ENCODE measurements at places on chromosomes 6 and 20.

DNA sequence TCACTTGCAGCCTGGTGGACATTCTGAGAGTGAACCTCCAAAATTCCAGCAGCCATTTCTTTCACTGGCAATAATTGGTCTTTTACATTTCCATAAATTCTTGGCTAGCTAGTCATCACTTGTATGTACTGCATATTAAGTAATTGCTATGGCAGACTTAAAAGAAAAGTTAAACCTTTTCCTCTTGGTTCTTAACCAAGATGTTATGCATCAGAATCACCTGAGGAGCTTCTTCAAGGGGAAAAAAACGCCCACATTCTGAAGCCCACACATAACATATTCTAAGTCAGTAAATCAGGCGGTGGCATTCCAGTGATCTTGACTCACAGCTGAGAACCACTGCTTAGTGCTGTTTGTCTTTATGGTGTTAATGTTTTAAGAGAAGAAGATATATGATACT, 37.0 kb downstream of the CDC40 start:
- DNase-seq = no peak

DNA sequence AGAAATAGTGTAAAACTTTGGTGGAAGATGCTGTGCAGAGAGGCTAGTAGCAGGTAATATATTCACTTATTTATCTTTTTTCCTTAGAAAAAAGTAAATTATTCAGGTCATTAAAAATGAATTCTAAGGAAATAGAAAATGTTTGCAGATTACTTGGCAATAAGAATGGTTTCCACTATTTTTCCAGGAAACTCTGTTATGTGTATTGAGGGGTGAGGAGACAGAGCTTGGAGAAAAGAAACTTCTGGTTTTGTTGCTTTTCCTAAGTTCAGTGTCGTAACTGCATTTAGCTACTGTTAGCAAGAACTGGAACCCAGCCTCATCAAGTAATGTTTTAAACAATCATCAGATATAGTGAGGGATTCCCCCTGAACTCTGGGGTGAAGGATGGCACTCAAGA, 79.2 kb upstream of the SMLR1 start:
- no peak for DNase-seq

DNA sequence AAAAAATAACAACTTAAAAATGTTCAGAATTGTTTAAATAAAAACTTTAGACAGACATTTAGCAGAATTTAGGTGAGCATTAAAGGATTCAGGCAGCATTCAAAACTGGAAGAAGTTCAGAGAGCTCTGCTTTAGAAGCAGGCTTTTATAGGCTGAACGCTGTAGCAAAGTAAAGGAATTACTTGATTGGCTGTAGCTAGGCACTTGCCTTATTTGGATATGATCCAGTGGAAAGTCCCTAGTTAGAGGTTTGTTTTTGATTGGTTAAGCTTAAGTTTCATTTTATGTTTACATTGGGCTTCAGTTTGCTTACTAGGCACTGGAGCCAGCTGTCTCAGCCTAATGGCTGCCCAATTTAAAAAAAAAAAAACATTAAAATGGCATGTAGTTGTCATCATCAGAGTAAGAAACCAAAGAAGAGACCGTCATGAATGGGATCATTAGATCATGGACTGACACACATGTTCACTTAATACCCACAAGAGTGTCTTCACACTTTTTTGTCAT, 65.1 kb downstream of the CBFA2T2 start:
- no peak for DNase-seq

DNA sequence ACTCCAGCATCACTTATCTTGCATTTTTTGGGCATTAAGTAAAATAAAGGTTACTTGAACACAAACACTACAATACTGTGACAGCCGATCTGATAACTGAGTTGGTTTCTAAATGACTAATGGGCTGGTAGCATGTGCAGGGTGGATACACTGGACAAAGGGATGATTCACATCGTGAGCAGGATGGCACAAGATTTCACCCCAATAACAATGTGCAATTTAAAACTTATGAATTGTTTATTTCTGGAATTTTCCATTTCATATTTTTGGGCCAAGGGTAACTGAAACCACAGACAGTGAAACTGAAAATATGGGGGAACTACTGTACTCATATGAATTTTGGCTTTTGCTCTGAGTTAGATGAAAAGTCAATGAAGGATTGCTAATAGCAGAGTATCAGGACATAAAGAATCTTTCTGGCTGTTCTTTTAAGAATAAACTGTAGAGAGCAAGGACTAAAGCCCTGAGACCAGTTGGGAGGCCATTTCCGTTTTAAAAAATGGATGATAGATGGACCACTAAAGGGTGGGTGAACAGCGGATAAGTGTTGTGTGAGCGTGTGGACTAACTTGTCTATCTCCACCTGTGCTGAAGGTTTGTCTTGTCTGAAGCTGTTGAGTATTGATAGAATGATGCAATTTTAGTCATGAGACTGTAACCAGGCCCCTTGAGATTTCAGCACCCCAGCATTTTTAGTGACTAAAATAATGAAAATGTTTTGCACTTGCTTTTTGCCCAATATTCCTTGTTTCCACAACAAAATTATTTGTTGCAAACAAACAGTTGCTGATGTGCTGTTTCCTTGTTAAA, 8.2 kb downstream of the SPINT3 start:
- DNase-seq = no peak

GRCh38 chr6:107750176-107750797, 73.8 kb downstream of the SCML4 start:
- DNase-seq = no peak

GRCh38 chr20:47205577-47206123, 150.8 kb downstream of the ZMYND8 start:
- DNase-seq = peak; percentile 7

GRCh38 chr6:149220882-149221773, 96.4 kb upstream of the TAB2 start:
- DNase-seq = no peak

DNA sequence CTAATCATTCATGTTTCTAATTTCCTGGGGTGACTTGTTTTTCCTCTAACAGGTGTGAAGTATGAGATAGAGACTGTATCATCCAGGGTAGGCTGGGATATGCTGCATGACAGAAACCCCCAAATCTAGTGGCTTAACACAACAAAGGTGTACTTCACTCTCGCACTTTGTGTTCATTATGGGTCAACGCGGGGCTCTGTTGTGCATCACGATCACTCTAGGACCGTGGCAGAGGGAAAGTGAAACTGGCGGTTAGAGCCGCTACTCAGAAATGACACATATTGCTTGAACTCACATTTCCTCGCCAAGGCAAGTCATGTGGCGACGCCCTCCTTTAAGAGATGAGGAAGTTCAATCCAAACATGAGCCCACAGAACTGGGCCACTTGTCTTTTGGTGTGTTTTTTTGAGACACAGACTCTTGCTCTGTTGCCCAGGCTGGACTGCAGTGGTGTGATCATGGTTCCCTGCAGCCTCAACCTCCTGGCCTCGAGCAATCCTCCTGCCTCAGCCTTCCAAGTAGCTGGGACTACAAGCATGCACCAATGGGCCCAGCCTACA, 41.3 kb downstream of the PCNA start:
- DNase-seq = no peak

DNA sequence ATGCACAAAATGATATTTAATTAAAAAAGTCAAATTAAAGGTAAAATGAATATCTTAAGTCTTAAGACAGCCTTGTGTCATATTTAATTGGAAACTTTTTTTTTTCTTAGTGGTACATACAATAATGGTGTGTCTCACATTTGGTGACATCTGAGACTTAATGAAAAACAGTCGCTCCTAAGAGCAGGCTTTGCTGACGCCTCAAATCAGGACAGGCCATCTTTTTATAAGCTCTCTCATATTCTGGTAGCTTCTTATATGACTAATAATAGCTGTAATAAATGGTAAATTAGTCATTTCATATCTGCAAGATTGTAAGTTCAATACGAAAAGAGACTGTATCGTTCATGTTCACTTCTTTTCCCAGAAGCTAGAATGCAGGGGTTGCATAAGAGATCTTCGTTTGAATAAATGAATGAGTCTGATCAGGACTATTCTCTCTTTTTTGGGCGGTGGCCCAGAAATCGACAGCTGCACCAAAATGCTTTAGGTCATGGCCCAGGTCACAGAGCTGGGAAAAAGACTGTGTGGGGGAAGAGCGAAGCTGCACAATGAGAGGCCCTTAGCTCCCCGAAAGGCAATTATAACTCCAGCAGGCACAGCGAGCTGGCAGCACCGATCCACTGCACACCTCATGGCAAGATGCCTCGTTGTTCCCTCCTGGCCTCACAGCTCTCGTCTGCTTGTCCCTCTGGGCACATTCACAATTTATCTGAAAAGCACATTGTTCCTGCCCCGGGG, 69.4 kb downstream of the NRN1 start:
- DNase-seq = no peak

DNA sequence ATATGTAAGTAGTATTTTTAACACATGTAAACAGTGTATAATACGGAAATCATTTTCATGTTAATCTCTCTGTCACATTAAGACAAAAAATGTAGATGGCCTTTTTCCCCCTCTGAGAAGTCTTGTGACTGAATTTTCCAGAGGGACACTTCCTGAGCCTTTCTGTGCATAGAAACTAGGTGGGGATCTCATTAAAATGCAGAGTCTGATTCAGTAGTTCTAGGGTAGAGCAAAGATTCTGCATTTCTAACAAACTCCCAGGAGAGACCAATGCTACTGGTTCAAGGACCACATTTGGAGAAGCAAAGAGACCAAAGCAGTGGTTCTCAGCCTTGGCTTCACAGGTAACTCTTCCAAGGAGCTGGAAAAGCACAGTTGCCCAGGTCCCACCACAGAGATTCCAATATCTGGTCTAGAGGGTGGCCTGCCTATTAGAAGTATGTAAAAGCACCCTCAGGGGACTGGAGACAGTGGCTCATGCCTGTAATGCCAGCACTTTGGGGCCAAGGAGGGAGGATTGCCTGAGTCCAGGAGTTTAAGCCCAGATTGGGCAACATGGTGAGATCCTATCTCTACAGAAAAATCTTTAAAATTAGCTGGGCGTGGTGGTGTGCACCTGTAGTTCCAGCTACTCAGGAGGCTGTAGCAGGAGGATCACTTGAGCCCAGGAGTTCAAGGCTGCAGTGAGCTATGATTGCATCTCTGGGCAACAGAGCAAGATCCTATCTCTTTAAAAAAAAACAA, 378.5 kb downstream of the KIF16B start:
- DNase-seq = no peak

DNA sequence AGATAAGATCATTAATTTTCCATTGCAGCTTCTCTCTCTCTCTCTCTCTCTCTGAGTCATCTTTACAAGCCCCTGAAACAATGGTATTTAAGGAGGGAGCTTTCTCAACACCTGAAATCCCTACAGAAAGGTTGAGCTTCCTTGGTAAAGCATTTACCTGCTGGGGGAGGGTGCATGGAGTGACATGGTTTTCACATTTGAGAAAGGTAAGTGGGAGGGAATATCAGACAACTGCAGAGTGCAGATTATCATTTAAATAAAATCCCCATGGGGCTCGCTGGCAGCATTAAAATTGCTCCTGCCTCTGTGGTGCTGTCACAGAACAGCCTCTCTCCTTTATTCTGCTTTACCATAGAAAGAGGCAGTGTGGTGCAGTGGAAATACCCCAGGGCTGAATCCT, 10.3 kb upstream of the PDYN start:
- DNase-seq = no peak

GRCh38 chr6:99501762-99502161, 13.5 kb downstream of the USP45 start:
- no peak for DNase-seq

- no peak for DNase-seq
These were observed 127.6 kb upstream of the AKIRIN2 start for GRCh38 chr6:87829622-87830121.

All from amygdala (tissue), 56 donors.